ENCODE measurements at places on chromosomes 3 and 15.

DNA sequence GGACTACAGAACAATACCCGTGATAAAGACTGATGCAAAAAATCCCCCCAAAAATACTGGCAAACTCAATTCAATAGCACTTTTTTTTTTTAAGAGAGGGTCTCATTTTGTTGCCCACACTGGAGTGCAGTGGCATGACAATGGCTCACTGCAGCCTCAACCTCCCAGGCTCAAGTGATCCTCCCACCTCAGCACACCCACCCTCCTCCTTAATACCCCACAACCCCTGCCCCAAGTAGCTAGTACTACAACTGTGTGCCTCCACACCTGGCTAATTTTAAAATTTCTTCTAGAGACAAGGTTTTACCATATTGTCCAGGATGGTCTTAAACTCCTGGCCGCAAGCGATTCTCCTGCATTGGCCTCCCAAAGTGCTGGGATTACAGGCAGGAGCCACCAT lies 11.4 kb downstream of the TOP2B start:
- DNase-seq, result no peak

- DNase-seq, result no peak
Measured at GRCh38 chr3:187086831-187087230, 52.5 kb downstream of the RPL39L start.

DNA sequence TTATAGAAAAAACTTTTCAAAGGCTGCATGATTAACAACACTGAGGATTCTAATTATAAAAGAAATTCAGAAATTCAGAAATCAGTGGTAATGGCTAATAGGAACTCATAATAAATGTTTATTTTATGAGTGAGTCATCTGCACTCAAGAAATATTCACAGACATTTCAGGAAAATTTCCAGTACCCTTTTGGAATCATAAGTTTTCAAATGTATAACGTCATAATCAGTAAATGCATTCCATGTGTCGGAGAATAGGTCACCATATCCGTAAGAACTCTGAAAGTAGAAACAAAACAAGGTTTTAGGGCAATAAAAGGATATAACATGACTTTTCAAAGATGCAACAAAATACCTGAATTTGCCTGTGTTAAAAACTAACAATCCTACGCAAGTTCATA lies 24.7 kb downstream of the EOGT start:
- DNase-seq, result peak; percentile 34

- DNase-seq, result no peak
Measured at GRCh38 chr3:152113992-152114651, 154.6 kb upstream of the MBNL1 start.

DNA sequence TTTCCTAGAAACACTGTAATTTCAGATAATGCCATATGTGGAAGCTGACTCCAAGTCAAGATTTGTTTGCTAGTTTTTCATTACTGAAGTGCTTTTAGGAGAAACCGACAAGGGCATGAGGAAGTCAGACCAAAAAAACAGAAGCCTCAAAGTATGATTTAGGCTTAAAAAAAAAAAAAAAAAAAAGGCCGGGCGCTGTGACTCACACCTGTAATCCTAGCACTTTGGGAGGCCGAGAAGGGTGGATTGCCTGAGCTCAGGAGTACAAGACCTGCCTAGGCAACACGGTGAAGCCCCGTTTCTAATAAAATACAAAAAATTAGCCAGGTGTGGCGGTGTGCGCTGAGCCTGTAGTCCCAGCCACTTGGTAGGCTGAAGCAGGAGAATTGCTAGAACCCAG lies 11.6 kb downstream of the RPL15 start:
- DNase-seq, result no peak

DNA sequence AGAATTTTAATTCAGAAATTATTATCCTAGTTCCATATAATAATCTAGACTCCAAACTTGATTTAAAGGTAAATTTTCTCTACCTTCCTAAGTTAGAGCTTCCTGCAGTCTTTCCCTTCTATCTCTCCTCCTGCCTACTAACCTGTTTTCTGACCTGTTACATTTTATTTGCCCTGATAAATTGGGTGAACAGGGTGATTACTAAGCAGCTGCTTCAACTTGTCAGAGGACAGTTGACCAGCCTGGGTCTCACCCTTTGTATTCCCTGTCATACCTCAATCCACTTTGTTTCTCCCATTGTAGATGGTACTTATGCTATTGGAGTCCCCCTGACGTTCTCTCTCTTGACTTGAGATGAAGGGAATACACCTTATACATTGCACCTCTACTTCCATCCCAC lies 28.4 kb upstream of the MYRIP start:
- no peak for DNase-seq

- no peak for DNase-seq
Measured at GRCh38 chr3:154040283-154040682, 80.9 kb upstream of the ARHGEF26 start.

- DNase-seq, result no peak
Measured at GRCh38 chr3:59783468-59783988, 733.7 kb upstream of the CFAP20DC start.

DNA sequence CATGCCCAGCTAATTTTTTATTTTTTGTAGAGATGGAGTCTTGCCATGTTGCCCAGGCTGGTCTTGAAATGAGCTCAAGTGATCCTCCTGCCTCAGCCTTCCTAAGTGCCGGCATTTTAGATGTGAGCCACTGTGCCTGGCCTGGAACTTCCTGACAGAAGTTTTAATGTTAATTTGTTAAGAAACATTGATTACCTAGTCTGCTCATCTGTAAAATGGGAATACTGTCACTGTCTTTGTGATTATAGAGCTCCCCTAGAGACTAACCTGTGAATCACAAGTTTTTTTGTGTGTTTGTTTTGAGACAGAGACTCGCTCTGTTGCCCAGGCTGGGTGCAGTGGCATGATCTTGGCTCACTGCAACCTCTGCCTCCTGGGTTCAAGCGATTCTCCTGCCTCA lies 4.3 kb upstream of the EIF3J start:
- no peak for DNase-seq

DNA sequence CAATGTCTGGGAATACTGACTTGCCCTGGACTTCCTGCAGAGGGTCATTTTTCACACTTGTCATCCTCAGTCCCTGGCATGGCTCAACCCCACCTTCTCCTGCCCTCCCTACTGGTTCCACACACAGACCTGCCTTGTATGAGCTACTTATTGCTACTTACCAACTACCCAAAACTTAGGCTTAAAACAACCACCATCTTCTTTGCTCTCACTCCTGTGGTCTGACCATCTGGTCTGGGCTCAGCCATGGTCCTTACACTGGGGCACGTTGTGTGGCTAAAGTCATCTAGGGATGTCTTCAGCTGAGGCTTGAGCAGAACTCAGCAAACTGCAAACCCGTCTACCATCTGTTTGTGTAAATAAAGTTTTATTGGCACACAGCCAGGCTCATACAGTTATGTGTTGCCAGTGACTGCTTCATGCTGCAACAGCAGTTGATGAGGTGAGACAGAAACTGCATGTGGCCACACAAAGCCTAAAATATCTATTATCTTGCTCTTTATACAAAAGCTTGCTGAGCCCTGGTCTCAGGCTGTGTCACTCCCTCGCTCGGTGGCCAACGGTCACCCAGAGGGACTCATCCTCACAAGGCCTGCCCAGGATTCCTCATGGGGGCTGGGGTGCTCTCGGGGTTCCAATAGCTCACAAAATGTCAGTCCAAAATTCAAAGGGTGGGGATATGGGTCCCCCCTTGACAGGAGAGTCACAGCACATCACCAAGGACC lies 43.5 kb downstream of the KLF15 start:
- DNase-seq, result no peak

- DNase-seq, result peak; percentile 53
Measured at GRCh38 chr3:24678421-24678865, 183.8 kb upstream of the THRB start.

- no peak for DNase-seq
Measured at GRCh38 chr3:118682921-118683320, 351.7 kb downstream of the IGSF11 start.

DNA sequence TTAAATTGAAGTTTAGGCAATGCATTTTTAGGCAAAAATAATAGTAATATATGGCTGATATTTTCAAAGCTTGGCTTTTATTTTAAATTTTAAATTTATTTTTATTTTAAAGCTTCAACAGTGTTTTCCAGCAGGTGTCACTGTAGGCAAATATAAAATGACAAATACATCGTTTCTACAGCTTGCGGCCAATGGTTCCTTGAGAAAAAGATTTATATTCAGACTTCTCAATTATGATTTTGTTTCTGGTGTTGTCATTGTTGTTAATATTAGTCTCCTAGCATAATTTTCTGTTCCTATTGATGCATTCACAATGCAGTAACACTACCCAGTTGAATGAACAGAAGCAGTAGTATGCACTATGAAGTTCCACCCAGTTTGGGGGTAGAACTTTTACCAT lies 220.7 kb upstream of the DNAJC19 start:
- no peak for DNase-seq

DNA sequence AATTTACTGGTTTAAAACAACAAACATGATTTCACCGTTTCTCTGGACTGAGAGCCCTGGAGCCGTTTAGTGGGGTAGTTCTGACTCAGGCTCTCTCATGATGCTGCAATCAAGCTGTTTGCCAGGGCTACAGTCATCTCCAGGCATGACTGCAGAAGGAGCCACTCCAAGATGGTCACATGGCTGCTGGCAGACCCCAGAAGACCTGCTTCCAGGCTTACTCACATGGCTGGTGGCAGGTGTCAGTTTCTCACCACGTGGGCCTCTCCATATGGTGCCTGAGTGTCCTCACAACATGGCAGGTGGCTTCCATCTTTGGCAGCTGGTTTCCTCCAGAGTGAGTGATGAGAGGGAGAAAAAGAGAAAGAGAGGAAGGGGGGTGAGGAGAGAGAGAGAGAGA lies 378.3 kb upstream of the RGMA start:
- DNase-seq, result no peak

DNA sequence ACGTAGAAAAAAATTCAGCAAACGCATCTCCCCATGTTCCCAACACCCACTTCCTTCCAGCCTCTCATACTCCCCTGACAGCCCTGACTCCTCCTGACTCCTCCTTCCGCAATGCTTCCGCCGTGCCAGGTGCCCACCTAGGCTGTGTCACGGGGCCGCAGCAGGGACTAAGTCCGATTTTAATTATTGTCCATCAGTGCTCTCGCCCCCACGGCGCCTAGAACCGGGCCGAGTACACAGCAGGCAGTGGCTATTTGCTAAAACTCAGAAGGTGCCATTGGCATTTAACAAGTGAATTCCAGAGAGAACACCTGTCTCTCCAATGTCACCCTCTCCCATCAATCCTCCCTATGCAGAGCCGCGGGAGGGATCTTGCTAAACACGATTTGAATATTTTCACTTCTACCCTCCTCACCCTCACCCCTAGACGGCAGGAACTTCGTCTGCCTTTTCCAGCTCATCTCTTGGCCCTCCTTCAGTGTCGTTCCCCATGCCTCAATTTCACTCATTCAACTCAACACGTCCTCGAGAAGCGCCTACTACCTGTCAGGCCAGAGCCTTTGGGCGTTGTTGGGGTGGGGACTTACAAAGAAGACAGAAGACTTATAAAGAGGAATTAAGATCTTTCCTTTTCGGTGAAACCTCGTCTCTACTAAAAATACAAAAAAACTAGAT lies 11.5 kb upstream of the SHF start:
- DNase-seq, result no peak

GRCh38 chr3:24460974-24461373 lies 33.7 kb downstream of the THRB start:
- DNase-seq, result no peak

DNA sequence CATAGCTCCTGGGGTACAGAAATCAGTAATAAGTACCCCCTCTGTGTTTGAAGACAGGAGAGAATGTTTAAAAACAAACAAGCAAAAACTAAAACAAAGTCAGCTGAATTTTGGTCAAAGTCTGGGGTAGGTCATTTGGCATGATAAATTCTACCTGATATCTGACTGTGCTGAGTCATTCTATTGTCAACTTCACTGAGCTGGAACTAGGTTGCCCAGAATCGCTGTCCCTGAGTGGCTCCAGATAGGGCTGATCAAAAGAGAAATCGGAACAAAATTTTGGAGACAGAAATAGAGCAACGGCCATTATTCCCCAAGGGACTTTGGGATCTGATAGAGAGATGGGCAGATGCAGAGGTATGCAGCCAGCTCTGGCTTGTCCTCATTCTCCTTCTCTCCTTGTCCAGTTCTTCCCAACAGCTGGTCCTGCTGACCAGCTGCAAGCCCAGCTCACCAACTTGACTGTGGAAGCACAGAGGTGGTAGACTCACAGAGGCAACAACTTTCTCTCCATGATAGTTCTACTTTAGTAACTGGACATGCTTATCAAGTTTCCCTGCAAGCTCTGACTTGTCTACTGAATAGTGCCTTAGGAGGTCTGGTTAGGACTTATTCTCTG lies 57.3 kb upstream of the MYRIP start:
- DNase-seq, result no peak

DNA sequence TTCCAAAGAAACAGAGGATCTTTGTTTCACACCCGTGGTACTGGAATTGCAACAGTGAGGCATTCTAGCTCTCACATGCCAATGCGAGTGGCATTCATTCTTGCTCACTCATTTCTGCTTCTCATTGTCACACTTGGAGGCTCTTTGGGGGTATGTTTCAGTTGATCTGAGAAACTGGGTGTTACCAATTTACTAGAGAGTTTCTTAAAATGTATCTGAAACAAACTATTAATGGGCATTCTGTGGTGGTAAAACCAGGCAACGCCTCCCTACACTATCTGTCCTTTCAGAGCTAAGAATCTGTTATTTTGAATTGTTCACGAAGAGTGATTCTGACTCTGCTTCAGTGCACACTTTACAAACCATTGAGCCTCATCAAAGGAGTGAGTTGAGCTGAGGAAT lies 140.6 kb upstream of the BHLHE40 start:
- no peak for DNase-seq

DNA sequence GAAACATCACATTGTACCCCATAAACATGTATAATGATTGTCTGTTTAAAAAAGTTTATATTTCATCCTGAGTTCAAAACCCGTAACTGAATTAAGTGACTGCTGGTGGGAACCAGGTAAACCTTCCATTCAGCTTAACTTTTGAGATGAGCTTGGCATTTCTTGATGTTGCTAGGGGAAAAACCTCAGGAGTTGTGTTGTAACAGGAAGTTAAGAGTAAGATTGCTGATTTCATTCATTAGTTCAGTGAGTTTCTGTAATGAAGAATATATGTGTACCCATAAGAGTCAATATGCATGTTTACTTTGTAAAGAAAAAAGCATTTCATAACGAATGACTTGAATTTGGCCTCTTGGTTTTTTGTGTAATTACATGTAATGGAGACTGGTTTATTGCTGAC lies 32.5 kb downstream of the CTSH start:
- no peak for DNase-seq

DNA sequence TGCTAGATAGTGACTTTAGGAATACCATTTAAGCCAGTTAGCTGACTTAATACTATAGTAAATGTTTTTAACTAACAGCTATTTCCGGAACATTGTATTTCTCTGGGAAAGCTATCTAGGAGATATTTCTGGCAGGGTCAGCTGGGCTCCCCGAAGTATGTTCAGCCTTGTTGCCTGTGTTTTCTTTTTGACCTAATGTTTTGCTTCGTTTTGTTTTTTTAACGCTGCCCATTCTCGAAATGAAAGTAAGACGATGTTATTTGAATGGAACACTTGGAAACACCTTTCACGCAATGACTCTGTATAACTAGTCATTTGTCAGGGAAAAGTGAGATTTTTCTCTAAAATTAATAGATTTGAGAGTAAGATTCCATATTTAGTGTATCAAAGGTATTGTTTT lies 702.9 kb upstream of the NAALADL2 start:
- DNase-seq, result peak; percentile 13
